ENCODE measurements at places on chromosomes 7 and 10.

DNA sequence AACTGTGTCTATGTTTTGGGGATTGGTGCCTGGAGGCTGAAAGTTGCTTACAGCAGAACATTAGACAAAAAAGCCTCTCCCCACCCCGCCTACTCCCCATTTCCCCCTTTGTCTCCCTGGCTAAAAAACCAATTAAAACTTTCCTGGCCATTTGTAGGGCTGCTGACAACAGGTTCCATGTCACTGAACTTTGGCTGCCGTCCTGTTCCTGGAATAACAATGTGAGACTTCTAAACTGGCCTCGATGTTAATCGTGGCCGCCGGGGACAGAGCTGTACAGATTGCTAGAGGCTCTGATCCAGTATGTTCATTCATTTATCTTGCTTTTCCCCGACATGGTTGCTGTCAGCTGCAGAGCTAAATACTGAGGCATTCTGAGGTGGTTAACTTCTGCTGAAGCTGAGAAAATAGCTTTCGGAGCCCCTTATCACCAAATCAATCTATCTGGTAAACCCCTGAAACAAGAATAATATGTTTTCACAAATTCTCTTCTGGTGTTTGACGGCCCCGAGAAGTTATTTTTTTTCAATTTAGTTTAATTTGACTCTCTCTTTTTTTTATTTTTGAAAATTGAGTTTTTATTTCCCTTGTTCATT lies 271.6 kb downstream of the GFRA1 start:
- no peak for DNase-seq

DNA sequence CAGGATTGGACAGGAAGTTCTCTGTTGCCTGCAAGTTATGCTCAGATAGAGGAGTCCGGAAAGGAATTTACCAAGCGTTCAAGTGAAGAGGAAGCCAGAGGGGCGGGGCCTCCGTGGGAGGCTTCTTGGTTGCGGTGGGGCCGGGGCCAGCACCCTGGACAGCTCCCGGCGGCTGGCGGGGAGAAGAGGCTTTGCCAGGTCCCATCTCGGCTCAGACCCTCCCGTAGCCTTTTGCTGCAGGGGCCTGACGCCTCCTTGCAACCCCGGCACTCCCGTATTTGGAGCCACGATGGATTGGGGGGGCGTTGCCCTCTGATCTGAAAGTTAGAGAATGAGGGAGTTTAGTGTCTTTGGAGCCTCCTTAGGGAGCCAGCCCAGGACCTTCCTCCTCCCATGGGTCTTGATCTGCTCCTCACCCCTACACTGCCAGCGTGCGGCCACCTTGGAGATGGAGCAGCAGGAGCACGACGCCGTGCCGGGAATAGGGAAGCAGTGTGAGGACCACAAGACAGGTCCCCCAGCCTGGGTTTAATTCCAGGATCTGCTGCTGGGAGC lies 3.1 kb upstream of the SLC18A3 start:
- DNase-seq = peak; percentile 52

- no peak for DNase-seq
Measured at GRCh38 chr10:33537066-33537465, 202.6 kb upstream of the NRP1 start.

DNA sequence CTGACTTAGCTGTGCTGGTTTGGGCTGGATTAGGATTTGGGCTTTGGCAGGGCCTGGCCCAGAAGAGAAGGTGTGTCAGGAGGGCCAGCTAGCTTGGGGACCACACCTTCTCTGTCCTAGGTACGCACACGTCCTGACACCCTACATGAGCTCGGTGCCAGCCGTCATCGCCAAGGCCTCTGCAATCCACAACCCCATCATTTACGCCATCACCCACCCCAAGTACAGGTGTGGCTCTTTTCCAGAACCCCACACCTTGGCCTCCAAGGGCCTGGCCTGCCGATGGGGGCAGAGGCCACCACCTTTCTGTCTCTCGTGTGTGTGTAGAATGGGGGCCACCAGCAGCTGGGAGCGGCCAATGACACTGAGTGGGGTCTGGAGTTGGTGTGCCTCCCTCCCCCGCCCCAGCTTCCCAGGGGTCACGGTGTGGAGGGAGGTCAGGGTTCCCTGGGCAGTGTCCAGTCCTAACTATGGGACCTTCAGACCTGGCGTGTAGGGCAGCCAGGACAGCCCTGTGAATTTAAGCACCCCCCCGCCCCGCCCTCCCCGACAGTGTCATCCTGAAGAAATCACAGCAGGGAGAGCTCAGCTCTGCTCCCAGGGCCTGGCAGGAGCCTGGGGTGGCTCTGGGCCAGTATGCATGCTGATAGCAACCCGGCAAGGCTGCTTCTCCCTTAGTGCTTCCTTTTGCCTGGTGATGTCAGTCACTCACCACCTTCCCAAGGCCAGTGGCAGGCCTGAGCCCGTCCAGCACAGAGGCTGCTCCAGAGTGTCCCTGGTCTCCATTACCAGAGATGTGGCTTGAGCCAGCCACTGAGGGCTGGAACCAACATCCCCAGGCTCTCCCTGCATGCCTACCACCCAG lies 6.9 kb upstream of the LDB3 start:
- DNase-seq = no peak

GRCh38 chr10:91820144-91820543 lies 21.9 kb downstream of the TNKS2 start:
- DNase-seq = no peak

DNA sequence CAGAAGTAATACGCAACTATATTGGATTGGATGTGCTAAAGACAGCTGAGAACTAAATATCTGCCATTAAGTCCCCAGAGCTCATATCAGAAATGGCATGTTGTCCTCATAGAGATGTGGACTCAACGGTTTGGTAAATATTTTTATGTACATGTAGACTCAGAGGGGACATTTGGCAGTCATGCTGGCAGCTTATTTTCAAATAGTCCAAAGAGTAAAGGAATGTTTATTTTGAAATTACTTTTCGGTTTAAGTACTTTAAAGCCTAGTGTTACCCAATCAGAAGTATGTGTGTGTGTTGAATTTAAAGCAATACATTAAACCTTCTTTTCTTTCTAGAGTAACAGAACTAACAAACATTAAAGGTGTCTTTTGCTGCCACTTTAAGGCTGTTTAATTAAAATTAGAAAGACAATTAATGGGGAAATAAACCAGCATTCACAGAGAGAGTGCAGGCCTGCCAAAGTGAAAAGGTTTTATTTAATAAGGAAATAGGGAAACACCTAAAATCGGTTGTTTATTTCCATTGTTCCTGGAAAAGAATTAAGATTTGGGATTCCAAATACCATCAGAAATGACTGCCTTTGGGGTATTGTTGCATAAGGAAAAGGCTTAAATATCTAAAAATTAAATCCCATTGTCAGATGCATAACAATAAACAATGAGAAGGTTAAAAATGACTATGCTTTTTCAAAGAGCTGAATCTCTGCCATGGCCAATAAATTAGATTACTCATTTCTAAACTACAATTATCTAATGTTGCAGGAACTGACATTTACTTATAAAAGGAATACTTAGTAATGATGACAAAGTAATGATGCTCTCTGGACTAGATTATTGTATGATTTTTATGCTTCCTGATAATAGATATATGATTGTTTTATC lies 113.4 kb upstream of the AHR start:
- DNase-seq = no peak

DNA sequence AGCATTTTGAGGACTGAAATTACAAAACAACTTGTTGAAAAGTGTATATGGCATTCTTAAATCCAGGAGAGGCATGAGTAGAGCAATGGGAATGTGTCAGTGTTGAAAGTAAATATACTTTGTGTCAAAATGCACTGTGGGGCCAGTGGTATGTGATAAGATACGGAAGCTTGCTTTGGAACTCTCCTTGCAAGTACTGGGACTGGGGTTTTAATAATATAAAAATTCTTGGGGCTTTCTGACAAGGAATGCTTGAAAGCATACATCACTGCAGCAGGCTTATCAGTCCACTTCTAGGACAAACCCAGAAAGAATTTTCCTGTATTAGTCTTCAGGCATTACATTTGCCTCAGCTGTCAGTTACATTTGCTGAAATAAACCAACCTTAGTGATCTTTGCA lies 472.8 kb upstream of the FZD8 start:
- DNase-seq = no peak

DNA sequence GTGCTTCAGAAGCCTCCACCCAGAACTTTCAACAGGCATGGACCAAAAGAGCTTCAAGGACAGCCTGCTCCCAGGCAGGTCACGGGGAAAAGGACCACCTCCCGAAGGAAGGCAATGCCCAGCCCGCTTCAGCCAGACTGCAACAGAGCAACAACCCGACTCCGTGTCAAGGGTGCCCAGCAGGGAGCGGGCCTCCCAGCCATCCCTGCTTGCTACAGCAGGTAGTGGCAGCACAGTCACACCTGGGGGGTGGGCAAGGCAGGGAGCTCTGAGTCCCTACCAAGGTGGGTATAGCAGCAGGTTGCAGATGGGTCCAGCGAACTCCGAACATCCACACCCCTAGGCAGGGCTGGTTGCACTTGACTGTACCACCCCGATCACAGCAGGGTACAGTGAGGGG lies 467.8 kb upstream of the PFKP start:
- DNase-seq = no peak

DNA sequence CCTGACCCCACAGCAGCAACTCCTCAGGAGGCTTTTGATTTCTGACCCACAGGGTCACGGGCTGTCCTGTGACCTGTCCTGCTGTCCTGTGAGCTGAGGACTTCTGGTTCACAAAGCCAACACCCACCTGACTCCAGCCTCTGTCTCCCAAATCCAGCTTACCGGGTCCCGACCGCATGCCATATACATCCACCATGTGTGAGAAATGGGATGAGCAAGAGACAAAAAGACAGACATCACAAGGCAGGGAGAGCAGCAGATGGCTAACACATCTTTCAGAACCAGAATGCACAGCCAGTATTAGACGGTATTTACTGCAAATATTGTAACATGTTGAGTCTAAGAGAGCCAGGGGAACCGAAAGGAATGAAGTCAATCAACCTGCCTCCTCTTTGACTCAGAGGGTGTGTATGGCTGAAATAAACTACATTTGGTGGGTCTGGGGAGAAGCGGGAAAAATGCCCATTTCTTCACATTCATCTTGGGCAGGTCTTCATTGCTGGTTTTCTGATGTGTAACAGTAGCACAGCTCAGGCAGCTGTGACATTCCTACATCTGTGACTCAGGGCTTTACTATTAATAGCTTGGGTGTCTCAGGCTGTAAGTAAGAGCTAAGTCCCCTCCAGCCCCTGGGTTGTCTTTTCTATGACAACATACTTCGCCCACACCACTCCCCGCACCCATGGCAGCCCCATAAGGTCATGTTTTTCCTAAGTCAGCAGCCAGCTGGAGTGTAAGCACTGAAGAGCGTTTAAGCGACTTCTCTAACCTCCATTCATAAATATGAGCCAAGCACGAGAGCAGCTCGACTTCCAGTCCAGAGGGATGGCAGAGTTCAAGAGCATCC lies 25.0 kb downstream of the ABLIM1 start:
- DNase-seq = no peak
